ENCODE measurements at places on chromosomes 3 and 15.

DNA sequence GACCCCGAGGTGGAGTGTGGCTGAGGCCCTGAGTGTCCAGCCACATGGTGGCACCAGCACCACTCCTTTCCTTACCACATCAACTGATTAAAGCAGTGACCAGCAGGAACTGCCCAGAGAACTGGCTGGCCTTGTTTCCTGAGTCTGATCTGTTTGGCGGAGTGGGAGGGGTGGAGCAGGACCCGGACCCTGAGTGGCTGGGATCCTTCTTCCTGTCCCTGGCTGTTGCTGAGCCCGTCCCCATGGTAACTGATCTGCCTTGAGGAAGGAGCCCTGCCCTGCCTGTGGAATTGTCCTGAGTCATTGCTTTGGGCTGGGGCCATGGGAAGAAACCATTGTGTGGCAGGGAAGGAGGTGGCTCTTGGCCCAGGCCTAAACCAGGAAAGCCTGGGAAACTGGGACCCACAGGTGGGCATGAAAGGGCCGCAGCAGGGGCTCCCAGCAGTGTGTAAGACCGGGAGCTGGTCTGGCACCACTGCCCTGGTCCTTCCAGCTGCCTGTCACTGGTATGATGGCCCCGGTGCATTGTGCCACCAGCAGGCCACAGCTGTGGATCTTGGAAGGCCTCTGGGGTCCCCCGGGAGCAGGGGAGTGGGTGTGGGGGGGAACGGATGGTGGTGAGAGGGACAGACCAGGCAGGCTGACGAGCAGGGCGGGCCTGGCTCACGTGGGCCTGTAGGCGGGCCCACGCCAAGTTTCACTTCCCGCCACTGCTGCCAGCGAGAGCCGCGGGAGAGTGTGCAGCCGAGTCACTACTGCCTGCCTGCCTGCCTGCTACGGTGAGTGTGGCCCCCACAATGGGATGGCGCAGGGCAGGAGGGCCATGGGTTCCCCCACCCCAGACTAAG, 19.2 kb downstream of the ATRIP start:
- peak; percentile 93 for DNase-seq

GRCh38 chr15:38702178-38702912, 137.7 kb upstream of the RASGRP1 start:
- no peak for DNase-seq

DNA sequence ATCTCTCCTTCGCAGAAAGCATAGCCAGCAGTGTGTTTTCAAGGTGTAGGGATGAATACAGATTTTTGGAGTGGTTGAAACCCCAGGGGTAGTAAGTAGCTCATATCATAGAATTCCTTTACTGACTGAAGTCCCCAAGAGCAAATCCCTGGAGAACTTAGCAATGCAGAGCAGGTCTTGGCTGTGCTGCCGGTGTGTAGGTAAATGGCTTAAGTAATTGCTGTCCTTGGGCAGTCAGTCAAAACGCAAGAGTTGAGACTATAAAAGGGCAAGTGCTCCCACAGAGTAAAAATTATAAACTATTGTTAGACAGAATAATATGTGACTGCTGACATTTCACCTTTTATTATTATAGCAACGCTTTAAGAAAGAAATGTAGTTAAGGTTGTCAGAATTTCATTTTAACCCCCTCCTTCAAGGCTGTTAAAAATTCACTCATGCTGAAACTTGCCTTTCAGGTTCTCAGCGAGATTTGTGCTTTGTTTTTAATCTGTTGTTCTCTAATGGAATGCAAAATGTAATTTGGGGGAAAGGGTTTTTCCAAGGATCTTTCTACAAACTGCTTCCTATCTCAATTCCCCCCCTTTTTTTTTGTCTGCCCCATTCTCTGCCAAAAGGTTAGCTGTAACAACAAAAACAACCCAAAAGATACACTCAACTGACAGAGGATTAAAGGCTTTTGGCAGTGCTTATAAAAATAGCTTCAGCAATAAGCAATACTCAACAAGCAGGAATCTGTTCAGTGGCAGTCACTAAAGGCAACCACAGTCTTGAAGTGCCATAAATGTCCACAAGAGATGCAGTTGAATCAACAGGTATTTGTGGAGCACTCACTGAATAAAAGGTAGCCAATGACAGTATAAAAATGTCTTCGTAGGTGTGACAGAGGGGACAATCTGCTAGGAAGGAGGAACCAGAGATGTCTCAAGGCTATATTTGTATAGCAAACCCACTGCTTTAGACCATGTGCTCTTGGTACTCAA, 105.3 kb downstream of the THRB start:
- DNase-seq: no peak

DNA sequence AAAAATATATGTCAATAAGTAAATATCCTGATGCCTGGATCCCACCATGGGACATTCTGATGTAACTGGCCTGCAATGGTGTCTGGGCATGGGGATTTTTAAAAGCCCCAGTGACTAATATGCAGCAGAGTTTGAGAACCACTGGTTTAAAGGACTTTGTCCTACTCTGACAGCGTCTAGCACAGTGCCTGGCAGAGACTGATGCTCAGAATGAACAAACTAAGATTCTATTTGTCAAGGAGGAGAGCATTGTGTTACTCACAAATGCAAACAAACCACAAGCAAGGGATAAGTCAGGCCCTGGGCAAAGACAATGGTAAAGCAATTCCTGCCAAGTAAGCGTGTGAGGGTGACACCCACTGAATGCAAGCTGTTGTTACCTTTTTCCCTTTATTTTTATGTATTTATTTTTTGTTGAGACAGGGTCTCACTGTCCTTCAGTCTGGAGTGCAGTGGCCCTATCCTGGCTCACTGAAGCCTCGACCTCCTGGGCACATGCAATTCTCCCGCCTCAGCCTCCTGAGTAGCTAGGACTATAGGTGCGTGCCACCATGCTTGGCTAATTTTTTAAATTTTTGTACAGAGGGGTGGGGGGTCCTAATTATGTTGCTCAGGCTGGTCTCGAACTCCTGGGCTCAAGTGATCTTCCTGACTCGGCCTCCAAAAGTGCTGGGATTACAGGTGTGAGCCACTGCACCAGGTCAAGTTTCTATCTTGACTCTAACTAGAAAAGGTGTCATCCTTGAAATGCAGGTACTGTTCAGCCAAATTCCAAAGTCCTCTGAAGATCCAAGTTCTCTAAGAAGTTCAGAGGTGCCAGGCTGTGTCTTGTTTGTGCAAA, 909 bp upstream of the GPD1L start:
- DNase-seq: no peak

DNA sequence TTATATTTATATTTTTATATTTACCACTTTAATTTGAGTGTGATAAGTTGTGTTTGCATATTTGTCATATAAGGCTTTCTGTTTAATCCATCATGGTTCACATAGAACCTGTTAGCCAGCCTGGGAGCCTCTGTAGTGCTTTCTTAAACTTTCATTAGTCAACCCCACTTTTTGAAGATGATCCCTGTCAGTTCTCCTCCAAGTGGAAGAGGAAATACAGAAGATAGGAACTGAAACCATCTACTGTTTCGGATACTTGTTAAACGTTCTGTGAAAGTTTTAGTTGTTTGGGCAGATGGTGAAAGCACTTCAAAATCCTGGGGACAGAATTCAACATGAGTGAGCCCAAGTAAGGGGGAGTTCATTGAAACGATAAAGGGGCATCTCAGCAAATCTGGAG, 4.6 kb upstream of the SAMMSON start:
- DNase-seq: no peak

- DNase-seq: no peak
Observed at GRCh38 chr15:60324706-60325438, 72.9 kb downstream of the ANXA2 start.

All from hematopoietic multipotent progenitor cell (in vitro differentiated cells).